Stimulated activated naive B cell treated with anti-CD40 and anti-IgM and Interleukin-4, amounts not matched to agents 10 μg/mL and 1 μg/mL and 100 μg/mL, for 72 hours (primary cell): ENCODE measurements at places on chromosomes 7 and 10.

DNA sequence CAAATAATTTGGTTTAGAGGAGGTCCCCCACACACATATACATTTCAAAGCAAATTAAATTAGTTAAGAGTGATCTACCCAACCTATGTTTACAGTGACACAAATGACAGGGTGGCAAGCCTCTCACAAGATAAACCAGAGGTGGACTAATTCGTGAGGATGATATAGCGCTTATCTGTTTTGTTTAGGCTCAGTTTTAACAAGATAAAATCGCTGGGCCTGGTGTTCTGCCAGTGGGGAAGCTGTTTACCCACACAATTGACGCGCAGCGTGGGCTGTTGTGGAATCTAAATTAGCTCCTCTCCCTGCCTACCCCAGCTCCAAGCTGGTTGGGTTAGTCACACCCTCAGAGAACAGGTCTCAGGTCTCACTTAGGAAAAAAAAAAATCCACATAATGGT is 16.7 kb upstream of the PLXNA4 start:
- no peak for DNase-seq

DNA sequence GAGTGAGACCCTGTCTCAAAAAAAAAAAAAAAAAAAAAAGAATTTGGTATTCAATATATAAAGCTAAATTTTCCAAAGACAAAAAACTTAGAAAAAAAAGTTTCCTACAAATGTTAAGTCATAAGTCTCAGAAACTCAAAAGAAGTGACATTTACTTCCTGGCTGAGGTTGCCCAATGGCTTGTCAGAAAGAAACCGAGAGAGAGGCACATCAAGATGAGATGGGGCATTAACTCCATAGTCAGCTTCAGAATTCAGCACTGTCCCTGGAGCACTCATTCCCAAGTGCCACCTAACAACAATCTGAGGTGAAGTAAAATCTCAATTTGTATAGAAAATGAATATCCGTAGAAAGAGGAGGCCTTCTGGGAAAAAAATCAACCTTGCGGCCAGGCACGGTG is 6.8 kb upstream of the SPOCK2 start:
- DNase-seq: no peak

GRCh38 chr7:69780379-69780778 is 182.1 kb downstream of the AUTS2 start:
- DNase-seq: no peak

DNA sequence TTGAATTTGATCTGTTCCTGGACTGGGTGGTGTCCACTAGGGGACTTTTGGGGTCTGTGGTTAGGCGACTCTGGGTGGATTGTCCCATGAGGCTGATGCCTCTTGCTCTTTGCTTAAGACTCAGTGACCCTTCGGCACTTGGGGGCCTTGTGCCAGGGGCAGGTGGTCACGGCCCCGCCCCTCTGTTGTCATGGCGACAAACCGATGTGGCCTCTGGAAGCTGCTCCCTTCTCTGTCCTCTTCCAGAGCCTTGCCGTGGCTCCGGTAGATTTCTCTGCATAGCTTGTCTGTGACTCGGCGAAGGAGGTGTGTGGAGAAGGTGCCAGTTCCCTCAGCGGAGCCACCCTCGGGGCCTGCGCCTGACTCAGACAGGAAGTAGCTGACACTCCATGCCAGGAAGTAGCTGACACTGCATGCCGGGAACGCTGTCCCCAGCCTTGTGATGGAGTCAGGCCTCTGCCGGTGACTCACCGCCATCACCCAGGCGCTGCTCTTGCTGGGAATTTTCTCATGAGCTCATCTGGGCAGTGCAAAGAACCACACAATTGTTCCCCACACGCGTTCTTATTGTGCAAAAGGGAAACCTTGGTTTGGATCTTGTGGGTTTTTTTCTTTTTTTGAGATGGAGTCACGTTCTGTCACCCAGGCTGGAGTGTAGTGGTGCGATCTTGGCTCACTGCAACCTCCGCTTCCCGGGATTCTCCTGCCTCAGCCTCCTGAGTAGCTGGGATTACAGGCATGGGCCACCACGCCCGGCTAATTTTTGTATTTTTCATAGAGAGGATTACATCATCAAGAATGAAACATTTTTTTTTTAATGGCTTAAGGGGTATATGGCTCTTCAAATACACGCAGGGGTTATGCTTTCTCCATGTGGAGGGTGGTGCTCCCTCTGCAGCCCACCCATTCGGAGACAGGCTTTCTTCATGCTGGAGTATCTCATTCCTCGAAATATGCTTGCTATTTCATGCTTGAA is 72.6 kb downstream of the PFKFB3 start:
- DNase-seq: peak; percentile 72

DNA sequence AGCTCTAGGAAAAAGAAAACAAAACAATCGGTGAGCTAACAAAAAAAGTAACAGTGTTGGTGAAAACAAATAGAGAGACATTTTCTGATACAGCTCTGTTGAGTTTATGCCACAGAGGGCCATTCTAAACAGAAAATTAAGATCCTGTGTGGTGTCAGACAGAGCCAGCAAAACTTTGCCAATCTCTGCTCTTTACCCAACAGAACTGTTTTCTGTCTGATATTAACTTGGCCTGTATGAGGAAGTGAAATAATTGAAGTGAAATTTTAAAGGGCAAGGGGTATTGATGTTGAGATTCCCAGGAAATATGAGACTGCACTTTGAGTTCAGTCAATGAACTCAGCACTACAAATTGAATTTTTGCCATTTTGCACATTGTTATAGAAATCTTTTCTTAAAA is 101.0 kb downstream of the AOAH start:
- DNase-seq: no peak

GRCh38 chr10:51619365-51619764 is 80.0 kb downstream of the CSTF2T start:
- DNase-seq: no peak

- no peak for DNase-seq
Observed at GRCh38 chr7:90155206-90155605, 937 bp downstream of the STEAP1 start.

DNA sequence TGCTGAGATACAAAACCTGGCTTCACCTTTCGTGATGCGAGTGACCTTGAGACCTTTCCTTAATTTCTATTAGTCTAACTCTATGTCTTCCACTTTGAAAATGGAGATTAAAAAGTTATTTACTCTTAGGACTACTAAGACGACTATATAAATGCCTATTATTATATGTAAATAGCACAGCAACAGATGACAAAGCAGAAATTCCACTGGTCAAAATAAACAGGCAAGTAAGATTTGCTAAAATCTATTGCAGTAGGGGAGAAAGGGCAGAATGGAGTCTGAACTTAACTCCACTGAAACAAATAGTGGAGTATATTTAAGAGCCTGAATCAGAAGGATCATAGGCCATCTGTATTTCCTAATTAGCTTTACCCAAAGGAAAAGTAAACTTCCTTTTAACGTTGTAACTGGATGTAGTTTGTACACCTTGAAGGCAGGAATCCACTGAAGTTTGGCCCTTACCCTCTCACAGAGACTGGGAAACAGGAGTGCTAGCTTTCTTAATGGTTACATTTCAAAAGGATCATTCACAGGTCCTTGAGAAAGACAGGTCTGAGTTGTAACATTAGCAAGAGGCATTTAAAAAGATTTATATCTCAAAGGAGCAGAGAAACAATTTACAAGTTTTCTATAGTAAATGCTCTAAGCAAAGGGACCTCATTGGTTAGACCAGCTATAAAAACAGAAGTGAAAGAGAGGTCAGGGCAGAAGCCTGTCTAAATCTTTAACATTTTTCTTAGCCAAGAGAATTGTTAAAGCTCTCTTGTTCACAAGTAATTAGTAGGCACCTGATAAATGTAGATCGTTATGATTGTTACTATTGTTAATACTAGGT is 332.5 kb downstream of the ZWINT start:
- no peak for DNase-seq

DNA sequence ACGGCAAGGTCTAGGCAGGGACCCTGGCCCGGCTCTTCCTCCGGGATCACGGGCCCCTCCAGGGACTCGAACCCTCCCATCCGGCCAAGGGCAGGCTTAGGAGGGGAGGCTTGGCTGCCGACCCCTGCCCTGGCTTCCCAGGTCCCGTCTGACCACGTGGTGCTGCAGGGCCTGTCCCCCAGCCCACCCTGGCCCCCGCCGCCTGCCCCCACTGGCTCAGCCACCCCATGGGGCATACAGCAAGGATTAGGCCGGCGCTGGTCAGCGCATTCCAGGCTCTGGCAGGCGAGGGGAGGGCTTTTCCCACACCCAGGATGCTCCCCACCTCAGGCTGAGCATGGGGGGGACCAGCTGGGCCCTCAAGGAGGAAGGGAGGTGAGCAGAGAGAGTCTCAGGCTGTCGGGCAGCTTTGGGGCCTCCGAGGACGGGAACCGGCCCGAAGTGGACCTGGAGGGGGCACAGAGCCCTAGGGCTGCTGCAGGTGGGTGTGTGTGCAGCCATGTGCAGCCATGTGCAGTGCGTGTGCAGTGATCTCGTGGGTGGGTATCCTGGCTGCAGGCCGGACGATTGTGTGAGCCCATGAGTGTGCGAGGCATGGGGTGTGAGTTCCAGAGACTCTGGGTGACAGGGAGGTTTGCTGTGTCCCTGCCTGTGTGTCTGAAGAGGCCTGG is 713 bp upstream of the GRIFIN start:
- no peak for DNase-seq

DNA sequence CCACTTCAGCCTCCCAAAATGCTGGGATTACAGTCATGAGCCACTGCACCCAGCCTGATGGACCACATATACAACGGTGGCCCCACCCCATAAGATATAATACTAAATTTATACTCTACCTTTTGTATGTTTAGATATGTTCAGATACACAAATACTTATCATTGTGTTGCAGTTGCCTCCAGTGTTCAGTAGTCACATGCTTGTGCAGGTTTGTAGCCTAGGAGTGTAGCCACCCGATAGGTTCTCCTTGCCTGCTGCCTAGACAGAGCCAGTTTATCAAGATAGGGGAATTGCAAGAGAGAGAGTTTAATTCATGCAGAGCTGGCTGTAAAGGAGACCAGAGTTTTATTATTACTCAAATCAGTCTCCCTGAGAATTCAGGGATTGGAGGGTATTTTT is 9.6 kb downstream of the CCL24 start:
- DNase-seq: no peak

DNA sequence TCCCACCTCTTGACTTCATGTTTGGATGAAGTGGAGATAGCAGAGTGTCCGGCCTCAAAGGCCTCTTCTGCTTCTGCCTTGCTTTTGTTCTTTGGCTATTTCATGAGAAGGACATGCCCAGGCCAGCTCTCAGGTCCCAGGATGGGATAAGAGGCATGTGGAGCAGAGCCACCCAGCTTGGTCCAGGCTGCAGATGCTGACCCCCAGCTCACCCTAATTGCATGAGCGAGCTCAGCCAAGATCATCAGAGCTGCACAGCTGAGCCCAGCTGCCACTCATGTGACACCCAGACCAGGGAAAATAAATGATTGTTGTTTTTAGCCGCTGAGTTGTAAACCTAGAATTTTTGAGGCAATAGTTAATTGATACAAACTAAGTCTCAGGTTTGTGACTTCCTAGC is 230.0 kb downstream of the PHF14 start:
- no peak for DNase-seq

DNA sequence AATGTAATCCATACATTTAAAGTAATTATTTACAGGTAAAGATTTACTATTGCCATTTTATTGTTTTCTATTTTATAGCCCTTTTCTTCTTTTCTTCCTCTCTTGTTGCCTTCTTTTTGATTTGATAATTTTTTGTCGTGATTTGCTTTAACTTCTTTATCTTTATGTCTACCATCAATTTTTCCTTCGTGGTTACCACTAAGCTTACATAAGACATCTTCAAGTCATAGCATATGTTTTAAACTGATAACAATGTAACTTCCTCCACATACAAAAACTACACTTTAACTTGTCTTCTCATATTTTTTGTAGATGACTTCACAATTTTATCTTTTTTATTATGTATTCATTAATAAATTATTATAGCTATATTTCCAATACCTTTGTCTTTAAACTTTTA is 316.6 kb downstream of the PLXDC2 start:
- no peak for DNase-seq

GRCh38 chr10:77925795-77926565 is 575 bp downstream of the DLG5 start:
- DNase-seq: peak; percentile 29

DNA sequence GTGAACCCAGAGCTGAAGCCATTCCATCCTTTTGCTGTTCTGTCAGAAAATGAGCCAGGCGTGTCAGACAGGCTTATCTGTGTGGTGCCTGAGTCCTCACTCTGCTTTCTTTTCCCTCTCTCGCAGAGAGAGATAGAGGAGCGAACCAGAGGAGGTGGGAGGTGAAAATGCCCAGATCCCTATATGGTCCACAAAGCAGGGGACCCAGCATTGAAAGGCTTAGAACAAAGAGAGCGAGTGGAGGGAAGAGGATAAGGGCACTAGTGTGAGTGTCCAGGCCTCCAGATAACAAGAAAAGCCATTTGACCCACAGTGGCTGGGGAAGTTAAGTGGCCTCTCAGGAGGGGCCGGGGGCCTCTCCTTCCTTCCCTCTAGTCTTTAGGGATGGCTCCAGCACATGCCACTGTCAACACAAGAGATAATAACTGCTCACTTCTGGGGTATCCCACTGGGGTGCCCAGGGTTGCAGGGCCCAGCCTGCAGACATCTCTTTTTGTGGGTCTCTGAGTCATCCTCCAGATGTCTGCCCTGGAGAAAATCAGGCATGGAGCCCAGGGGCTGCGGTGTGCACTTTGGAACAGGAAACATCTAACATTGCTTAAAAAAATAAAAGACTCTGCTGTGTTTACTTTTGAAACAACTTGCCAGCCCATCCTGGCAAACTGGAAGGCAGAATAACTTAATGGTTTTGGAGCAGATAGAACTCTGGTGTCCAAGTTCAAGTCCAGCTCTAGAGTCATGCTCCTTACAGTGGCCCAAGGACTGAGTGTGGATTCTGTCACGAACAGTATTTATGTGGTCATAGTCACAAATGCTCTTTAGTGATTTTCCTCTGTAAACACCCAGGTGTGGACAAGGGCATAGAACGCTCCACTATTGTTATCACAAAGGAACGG is 189.5 kb downstream of the CXCL12 start:
- no peak for DNase-seq

DNA sequence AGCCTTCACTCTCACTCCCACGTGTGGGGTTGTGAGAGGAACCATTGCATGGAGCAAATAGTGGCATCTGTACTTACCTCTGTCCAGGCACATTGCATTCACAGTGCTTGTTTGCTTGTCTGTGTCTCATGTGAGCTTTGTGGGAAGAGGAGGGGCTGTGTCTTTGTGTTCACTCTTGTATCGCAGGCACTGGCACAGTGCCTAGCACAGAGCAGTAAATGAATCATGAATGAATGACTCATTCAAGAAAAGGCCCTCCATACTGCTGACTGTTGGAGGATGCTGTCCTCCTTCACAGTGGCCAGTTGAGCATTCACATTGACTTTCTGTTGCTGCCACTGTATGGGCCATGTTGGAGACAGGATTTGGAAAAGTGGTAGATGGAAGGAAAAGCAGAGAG is 125.3 kb downstream of the SORCS3 start:
- no peak for DNase-seq

DNA sequence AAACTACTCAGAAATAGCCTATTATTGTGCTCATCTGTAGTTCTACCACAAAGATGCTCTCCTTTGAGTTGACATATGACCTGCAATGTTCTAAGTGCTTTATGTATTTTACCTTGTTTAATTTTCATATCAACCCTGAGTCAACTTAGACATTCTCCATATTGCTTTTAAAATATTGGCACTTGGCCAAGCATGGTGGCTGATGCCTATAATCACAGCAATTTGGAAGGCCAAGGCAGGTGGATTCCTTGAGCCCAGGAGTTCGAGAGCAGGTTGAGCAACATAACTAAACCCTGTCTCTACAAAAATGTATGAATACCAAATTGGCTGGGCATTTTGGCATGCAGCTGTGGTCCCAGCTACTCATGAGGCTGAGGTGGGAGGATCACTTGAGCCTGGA is 50.6 kb downstream of the PRKG1 start:
- no peak for DNase-seq
